LHCN-M2 (cell line): ENCODE measurements at places on chromosomes 6 and 20. TPM values are rescaled to one million over a fixed set of nuclear protein-coding genes. Genes with fewer than 3 reads are reported as not detected.
A peak's percentile ranks its signal among the peaks of the same experiment; 100 is the strongest.

GRCh38 chr6:13500264-13500663 lies 12.9 kb upstream of the GFOD1 start:
- DNase-seq = peak; percentile 34

DNA sequence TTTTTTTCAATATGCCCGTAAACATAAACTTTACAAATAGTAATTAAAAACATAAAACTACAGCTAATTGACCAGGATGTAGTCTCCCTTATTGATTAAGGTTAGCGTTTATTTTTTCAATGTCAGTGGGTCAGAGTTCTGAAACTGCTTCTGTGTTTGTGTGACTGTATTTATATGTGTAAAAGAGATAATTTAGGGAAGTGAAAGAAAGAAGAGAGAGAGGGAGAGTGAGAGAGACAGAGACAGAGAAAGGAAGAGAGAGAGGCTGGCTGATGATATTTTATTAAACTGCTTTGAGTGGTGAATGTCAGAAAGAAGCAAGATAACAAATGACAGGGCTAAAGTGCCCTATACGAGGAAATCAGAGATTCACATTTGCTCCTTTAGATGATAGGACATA lies 266.1 kb upstream of the PTCHD4 start:
- no peak for DNase-seq

The OPRM1 gene
- not detected in 2 replicates for total RNA-seq

- DNase-seq = no peak
These were observed 5.5 kb downstream of the ZNF334 start for GRCh38 chr20:46507760-46508407.

DNA sequence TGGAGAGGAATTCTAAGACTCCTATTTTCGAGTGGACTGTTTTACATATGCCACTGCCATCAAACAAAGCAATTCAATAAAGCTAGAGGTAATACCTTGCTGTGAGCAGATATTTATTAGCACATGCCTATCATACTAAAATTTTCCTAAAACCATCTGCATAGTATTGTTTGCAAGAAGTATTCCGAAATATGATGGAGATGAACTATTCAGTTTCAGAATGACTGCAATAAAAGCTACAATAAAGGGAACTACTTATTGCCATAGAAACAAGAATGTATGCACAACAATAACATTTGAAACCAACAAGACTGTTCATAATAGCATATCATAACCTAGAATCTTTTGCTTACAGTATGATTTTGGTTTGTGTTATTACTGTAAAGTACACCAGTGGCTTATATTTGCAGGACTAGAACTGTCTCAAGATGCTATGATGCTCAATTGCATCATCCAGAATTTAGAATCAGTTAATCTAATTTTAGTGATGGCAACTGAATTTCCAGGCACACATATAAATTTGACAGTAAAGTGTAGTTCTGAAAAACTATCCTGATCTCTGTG lies 144.3 kb downstream of the GRIK2 start:
- DNase-seq = peak; percentile 39

DNA sequence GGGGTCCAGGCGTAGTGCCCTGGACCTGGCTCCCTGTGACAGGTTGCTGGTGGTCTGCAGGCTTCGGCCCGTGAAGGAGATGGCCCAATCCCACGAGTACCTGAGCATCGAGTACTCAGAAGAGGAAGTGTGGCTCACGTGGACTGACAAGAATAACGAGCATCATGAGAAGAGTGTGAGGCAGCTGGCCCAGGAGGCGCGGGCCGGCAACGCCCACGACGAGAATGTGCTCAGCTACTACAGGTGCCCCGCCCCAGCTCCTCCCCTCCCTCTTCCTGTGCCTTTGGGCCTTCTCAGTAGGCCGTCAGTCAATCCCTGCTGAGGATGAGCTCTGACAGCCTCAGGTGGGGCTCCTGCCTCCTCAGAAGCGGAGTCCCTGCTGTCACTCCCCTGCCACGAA lies 42.6 kb downstream of the UQCC2 start:
- no peak for DNase-seq

DNA sequence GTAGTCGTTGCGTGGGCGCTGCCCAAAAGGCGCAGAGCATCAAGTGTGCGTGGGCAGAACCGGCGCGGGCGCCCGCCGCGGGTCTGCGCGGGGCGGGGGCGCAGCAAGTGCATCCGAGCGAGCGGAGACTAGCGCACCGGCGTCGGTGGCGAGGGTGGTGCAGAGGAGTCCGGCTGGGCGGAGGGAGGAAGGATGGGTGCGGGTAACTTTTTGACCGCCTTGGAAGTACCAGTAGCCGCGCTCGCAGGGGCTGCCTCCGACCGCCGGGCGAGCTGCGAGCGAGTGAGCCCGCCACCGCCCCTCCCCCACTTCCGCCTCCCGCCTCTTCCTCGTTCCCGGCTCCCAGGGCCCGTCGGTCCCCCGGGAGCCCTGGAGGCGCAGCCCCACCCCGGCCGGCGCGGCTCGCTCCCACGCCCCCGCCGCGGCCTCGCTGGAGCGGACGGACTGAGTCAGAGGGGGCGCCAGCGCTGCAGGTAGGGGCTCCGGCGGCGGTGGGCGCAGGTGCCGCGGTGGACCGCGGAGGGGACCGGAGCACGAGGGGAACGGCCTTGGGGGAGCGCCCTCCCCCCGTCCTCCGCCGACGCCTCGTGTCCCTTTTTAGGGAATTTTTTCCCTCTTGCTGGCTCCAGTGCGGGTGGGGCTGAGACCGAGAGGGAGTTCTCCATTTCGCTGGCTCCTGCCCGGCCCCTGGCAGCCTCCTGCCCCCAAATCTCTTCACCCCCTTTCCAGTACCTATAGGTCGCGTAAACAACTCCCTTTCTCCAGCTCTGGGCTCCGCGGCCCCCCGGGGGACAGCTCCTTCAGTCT lies 1.6 kb upstream of the DBNDD2 start:
- no peak for DNase-seq

- DNase-seq = no peak
These were observed 282.7 kb downstream of the NRN1 start for GRCh38 chr6:5723841-5724691.

DNA sequence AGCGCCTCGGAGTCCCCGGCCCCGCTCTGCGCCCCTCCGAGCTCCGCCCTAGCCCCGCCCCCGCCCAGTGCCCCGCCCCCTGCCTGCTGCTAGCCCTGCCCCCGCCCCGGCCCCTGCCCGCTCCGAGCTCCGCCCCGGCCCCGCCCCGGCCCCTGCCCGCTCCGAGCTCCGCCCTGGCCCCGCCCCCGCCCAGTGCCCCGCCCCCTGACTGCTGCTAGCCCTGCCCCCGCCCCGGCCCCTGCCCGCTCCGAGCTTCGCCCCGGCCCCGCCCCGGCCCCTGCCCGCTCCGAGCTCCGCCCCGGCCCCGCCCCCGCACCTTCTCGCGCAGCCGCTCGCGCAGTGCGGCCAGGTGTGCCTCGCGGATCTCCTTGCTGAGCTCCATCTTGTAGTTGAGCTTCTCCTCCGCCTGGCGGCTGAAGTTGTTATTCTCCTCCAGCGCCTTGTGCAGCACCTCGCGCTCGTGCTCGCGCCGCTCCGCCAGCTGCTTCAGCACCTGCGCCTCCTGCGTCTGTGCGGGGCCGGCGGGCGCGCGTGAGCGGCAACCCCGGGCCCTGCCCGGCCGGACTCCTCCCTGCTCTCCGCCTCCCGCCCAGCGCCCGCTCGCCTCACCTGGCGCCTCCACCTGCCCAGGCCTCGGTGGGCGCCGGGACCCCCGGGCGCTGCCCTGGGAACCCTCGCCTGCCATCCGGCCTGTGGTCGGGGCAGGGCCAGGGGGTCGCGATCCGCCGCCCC lies 11.3 kb downstream of the STMN3 start:
- DNase-seq = peak; percentile 58

The GMPR gene
- total RNA-seq = 4.9 and 6.0 TPM in 2 replicates

The DLL1 gene
- total RNA-seq = 4.7 and 9.7 TPM in 2 replicates

The CAP2 gene
- 35.6 and 45.1 TPM in 2 replicates for total RNA-seq

- DNase-seq = no peak
These were observed 120.5 kb downstream of the KIF13A start for GRCh38 chr6:17866876-17867444.

The PHACTR3 gene
- total RNA-seq = 0.63 TPM in 1 of 2 replicates, not detected in the other

GRCh38 chr20:60069656-60070055 lies 111.4 kb downstream of the CDH26 start:
- DNase-seq = no peak

- no peak for DNase-seq
These were observed 125.9 kb upstream of the TNFAIP3 start for GRCh38 chr6:137740967-137741761.

DNA sequence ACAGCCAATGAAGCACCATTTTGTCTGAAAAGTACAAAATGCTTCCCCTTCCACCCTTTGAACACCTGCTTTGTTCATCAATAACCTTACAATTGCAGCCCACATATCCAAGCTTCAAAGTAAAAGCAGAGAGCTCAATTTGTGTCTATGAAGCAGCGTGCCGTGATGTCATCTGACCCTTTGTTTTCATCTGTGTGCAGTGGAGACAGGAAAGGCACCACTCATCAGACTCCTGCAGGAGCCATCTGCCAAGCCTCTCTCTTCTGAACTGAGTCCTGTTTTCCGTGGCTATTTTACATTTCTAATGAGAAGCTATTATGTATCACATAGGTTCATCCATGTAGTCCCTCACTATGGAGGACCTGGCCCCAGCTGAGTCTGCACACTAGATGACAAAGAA lies 7.5 kb upstream of the LY86 start:
- no peak for DNase-seq

DNA sequence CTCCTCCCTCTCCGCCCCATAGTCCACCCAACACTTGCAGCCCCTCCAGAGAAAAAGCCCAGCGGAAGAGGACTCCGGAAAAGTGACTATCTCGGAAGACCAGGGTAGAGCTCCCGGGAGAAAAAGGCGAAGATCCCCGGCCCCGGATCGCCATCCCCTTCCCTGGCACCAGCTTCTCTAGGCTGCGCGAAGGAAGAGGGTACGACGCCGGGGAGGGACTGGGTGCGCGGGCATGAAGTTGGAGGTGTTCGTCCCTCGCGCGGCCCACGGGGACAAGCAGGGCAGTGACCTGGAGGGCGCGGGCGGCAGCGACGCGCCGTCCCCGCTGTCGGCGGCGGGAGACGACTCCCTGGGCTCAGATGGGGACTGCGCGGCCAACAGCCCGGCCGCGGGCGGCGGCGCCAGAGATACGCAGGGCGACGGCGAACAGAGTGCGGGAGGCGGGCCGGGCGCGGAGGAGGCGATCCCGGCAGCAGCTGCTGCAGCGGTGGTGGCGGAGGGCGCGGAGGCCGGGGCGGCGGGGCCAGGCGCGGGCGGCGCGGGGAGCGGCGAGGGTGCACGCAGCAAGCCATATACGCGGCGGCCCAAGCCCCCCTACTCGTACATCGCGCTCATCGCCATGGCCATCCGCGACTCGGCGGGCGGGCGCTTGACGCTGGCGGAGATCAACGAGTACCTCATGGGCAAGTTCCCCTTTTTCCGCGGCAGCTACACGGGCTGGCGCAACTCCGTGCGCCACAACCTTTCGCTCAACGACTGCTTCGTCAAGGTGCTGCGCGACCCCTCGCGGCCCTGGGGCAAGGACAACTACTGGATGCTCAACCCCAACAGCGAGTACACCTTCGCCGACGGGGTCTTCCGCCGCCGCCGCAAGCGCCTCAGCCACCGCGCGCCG lies 822 bp downstream of the FOXQ1 start:
- DNase-seq = no peak

DNA sequence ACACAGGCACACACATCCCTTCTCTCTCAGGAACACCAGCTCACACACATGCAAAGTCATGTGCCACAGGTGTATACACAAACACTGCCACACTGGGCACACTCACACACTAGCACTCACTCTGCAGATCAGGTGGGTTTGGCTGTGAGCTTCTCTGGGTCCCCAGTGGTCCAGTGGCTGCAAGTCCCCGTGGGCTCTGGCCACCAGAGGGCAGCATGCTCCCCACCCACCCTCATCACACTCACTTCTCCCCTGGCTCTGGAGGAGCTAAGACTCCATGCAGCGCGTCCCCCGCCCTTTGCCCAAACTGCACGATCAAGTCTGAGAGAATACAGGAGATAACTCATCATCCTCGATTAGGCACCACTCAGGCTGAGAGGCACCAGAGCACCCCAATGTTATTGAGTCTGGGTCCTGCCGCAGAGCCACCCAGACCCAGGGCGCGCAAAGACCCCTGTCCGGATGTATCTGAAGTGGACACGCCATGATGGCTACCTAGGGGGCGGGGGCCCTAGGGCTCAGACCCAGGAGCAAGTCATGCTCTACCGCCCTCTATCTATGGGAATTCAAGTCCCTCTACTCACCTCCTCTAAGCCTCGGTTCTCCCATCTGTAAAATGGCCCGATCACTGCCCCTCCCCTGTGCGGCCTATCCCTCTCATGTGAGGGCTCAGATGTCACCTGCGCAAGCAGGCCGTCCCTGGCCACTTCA lies 90.5 kb downstream of the GRM4 start:
- DNase-seq = peak; percentile 43

DNA sequence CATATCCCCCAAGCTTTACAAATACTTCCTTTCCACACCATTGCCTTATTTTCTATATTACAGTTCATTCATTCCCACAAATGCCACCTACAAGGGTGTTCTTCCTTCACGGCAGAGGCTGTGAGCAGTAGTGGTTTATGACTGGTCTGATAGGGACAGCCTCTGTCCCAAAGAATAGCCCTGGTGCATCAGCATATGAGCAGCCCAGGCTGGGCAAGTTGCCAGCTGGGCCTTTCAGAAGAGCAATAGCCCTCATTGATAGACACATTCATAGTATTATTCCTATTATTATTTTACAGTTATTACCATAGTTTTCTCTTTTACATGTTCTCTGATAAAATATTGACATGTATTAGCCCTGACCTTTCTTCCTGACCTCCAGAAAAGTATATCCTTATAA lies 149.9 kb downstream of the MMS22L start:
- DNase-seq = no peak

DNA sequence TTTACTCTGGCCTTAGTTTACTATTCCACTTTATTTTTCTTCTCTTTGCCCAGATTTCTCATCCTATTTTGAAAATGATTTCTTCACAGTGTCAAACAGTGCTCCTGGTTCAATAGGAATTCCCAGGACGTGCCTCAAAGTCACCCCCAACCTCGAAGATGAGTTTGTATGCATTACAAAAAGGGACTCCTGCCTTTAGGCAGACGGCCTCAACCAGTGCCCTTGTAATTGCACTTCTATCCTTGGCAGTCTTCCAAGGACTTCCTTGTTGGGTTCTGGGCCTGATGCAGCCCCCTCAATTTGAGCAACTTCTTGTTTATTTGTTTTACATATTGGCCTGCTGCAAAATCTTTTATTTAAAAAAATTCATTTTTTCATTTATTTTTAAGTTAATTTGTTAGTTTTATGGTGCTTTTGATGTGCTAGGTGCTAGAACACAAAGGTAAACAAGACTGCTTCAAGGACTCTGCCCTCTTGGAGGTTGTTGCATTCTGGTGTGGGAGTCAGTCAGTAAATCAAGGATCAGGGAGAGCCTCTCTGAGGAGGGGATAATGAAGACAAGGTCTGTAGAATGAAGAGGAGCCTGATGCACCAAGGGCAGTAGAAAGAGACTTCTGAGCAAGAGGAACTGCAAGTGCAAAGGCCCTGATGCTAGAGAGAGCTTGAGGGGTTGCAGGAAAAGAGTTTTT lies 181.5 kb upstream of the LAMP5 start:
- DNase-seq = no peak

GRCh38 chr6:110287462-110288341 lies 70.4 kb downstream of the METTL24 start:
- no peak for DNase-seq

DNA sequence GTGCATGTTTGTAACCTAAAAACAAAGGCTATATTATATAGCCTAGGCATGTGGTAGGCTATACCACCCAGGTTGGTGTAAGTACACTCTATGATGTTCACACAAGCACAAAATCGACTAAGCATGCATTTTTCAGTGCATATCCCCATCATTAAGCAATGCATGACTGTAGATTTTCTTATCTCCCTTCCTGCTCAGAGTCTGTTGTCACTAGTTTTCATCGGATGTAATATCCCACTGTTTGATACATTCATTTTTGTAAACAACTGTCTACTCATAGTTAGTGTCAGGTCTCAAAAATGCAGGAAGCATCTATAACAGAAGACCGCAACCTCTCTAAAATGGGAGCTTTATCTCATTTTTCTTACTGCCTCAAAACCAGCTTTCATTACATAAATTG lies 70.7 kb downstream of the GFRAL start:
- DNase-seq = no peak
